Stimulated activated CD4-positive, alpha-beta T cell treated with anti-CD3 and anti-CD28 coated beads, Interleukin-4, amount 100 ng/mL, for 4 hours (primary cell): ENCODE measurements at places on chromosomes 12 and 14.

- no peak for DNase-seq
These were observed 58.3 kb downstream of the STON2 start for GRCh38 chr14:81341781-81342180.

DNA sequence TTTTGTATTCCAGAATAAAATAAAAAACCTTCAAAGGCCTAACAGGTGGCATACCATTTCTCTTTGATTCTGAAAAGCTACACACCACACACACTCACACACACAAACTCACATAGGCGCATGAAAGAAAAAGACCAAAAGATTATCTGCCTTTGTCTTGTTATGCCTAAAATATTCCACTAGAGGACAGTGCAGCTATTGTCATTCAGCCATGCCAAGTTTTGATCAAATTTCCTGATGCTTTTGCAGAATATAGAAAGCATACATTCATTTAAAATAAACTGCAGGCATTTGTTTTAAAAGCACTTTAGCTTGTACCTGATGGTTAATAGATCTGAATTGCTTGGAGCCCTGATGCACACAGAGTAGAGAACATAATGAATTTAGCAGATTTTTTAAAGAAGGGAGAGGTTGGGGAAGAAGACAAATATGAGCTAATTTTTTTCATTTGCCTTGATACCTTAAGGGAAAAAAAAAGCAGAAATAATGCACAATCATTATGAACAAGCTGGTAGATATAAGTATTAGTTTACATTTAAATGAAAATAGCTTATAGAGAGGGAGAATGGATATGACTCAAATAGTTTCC is 1766.9 kb upstream of the SEL1L start:
- DNase-seq, result no peak

- no peak for DNase-seq
These were observed 104.8 kb downstream of the GPATCH2L start for GRCh38 chr14:76256545-76256944.

DNA sequence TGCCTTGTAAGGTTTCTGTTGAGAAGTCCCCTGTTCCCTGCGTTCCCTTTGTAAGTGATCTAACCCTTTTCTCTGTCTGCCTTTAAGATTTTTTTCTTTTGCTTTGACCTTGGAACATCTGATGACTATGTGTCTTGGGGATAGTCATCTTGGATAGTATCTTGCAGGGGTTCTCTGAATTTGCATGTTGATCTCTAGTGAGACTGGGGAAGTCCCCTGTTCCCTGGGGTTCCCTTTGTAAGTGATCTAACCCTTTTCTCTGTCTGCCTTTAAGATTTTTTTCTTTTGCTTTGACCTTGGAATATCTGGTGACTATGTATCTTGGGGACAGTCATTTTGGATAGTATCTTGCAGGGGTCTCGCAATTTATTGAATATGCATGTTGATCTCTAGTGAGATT is 38.2 kb upstream of the TMX1 start:
- no peak for DNase-seq
